ENCODE measurements at places on chromosomes 1 and 21.

- no peak for DNase-seq
Observed at GRCh38 chr1:66607458-66607857, 73.5 kb downstream of the SGIP1 start.

GRCh38 chr1:206103979-206104378, 13.2 kb downstream of the AVPR1B start:
- DNase-seq = no peak

- no peak for DNase-seq
Observed at GRCh38 chr1:53210352-53210751, 10.1 kb downstream of the CZIB start.

- DNase-seq = no peak
Observed at GRCh38 chr1:116461723-116462122, 88.7 kb downstream of the ATP1A1 start.

- no peak for DNase-seq
Observed at GRCh38 chr1:64047549-64047996, 155.8 kb upstream of the UBE2U start.

DNA sequence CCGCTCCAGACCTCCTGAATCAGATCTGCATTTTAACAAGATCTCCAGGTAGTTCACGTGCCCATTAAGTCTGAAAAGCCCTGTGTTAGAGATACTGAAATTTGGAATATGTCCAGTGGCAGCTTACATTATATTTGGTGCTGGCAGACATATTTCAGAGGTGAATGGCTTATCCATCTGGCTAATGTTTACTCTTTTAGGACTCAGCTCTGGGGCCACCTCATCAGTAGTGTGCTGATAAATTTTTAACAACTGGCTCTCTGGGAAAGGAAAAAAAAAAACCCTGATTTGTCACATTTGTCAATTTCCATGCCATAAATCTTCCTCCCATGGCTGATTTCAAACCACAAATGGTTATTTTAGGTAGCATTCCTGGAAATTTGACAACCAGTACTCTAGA, 25.3 kb upstream of the SYT6 start:
- peak; percentile 81 for DNase-seq

- no peak for DNase-seq
Observed at GRCh38 chr1:50197216-50197615, 88.5 kb downstream of the ELAVL4 start.

DNA sequence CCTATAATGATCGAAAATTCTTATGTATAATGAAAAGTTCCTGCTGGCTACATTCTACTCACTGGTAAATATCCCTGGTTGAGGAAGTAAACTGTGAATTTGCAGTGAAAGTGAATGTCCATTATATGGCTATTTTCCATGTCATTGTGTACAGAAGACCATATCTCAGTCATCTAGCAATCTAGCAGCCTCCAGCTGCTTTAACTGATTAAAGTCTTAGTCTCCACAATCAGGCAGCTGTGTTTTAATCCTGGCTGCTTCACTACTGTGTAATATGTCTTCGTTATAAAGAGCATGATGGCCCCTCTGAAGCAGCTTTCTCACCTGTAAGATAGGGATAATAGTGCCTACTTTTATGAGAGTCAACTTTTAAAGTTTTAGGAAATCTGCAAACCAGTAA, 11.4 kb downstream of the CLCA2 start:
- DNase-seq = no peak

DNA sequence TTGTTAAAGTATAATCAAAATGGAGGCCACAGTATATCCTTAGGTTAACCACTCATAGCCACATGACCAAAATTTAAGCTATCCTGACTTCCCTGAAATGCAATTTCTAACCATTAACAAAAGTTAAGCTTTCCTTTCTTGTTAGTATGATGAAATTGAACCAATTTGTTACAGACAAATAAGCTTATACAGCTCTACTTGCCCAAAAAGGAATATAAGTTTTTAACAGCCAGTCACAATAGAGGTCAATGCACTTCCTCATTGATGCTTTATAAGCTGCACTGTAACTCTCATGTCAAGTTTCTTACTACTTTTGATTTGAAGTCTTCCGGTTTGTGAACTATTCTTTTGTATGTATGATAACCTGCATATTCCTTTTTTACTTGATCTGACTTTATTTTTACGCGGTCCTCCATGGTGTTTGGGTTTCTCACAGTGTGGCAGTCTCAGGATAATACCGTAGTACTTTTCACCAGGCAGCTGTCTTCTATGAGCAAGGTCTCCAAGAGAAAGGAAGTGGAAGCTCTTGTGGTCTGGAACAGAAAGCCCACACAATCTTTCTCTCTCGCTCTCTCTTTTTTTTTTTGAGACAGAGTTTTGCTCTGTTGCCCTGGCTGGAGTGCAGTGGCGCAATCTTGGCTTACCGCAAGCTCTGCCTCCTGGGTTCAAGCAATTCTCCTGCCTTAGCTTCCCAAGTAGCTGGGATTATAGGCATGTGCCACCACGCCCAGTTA, 331.6 kb downstream of the SRGAP2C start:
- no peak for DNase-seq

DNA sequence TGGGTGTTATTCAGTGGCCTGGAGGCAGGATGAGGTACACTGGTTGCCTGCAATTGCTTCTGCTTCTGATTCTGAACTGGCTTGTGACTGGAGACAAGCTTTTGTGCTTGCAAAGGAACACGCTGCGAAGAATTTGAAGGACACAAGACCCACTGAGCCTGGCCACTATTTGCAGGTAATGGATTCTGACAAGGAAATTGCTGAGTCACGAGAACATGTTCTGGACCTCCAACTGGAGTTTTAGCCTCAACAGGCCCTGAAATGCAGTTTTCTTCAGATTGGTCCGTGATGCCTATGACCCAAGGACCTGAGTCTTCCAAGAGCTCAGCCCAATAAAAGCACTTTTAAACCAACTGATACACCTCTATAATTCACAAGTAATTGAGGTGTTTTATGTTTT, 4.6 kb downstream of the RAB3GAP2 start:
- DNase-seq = no peak

DNA sequence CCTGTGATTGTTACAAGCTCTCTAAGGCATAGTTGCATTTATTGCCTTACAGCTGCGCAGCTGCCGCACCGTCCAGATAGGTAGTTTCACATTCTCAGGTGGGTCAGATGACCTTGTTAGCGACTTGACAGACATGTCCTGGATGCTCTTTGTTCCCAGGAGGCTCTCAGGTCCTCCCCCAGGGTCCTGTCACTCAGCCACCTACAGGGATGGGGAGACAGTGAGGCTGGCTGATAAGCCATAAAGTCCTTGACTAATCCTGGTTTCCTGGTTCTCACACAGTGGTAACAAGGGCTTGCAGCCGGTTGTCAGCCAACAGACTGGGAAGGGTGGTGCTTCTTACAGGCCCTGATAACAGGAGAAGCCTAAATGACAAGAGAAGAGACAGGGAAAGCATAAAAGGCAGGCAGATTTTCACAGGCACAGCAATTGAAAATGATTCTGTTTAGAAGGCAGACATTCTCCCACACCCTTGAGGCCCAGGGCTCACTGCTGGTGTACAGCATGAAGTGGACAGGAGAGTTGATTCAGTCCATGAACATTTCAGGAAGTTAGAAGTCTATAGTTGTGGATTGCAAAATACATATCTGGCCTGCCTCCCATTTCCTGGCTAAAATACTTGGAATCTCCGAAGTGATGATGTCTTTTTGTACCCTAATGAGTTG, 2.9 kb downstream of the ARF1 start:
- DNase-seq = no peak

GRCh38 chr1:211487672-211488208, 4.2 kb downstream of the RD3 start:
- no peak for DNase-seq

- no peak for DNase-seq
Observed at GRCh38 chr1:221204055-221204833, 325.0 kb downstream of the HLX start.

DNA sequence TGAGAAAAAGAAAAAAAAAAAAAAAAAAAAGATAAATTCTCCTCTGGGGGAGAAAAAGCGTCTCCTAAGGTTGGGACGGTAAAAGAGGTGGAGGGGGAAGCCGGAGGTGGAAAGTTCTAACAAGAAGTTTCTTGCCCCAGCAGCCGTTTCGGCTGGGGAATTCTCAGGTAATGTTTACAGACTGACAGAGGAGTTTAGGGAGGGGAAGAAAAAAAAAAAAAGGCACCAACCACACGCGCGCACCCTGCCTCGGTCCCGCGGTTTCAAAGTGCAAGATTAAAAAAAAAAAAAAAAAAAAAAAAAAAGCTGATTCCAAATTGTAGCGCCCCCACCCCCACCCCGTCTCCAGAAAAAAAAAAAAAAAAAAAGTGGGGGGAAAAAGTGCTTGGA, 504 bp downstream of the DHRS3 start:
- no peak for DNase-seq

DNA sequence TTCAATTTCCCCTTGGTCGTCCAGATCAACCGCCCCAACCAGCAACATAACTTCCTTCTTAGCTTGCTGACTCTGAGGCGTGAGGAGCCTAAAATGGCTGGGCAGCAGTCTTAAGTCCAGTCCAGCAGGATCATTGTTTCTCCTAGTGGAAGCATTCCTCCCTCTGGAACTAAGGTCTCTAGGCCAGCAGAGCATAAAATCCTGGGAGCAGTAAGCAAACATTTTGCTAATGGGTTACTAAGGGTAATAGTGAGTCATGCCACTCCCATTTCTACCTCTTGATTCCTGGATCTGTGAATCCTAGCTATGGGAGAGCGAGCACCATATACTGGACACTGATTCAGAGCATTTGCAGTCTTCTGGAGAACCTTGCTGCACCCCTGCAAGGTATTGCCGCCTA, 59.9 kb downstream of the ADSS2 start:
- DNase-seq = no peak

DNA sequence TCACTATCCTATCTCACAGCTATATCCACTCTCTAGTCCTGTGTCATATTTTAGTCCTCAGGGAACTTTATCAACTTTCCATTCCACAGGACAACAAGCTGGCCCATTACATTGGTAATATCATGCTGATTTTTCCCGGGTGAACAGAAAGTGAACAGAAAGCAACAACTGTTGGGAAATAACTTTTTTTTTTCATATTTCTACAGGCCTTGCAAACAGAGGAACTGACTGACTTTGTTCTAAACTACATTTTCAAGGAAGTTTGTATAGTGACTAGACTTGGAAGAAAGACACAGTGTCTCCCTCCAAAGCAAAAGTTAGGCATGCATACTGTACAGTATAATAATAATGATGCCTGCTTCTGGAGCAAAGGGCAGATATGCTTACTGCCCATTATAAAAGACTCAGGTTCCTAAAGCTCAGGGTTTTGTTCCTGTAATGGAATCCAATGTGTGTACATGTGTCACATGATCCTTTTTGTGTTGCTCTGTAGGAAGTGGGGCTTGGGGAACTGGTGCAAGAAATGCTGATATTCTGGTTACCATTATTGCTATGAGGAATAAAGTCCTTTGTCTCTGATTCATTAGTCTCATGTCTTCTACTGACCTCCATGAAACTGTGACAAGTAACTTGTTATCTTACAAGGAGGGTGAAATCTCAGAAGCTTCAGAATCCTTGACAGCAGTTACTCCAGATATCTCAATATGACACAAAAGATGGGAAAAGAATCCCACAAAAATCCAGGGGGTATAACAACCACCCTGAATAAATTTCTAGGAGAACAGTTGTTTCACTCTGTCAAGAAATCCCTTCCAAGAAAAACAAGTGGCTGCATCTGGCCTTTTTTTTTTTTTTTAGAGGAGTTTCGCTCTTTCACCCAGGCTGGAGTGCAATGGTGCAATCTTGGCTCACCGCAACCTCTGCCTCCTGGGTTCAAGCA, 17.7 kb upstream of the NTPCR start:
- no peak for DNase-seq

- DNase-seq = peak; percentile 28
Observed at GRCh38 chr1:179228783-179229213, 679 bp downstream of the ABL2 start.

GRCh38 chr1:37560401-37561132, 3.8 kb downstream of the DNALI1 start:
- DNase-seq = no peak

DNA sequence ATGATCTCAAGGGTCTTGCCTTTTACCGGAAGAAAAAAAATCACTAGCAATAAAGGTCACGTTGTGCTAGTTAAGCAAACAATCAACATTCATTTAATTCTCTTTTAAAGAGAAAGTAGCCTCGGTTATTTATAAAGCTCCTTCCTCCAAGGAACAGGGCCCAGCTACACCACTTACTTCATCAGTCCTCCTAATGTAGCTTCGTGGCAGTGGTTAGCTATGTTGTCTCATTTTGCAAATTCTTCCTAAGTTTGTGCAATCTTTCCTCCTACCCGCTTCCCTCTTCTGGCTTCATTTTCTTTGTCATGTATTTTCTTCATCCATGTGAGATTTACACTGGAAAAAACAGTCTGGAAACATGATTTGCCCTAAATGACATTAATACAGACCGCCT, 554.2 kb downstream of the NUF2 start:
- DNase-seq = no peak

- peak; percentile 7 for DNase-seq
Observed at GRCh38 chr1:77095236-77095635, 124.0 kb downstream of the PIGK start.

DNA sequence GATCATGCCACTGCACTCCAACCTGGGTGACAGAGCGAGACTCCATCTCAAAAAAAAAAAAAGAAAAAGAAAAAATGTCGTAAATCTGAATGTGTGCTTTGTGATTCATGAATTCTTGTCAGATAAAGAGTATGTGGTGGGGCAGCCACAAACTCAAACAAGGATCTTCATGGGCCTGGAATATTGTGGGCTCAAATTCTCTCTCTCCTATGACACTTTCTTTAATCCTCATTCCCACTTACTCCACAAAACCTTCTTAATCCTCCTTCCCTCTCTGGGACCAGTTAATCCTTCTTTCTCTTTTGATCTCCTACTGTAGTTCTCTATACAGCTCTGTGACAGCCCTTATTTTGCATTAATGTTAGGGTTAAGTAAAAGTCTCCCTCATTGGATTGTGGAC, 112.3 kb downstream of the AK5 start:
- DNase-seq = no peak

DNA sequence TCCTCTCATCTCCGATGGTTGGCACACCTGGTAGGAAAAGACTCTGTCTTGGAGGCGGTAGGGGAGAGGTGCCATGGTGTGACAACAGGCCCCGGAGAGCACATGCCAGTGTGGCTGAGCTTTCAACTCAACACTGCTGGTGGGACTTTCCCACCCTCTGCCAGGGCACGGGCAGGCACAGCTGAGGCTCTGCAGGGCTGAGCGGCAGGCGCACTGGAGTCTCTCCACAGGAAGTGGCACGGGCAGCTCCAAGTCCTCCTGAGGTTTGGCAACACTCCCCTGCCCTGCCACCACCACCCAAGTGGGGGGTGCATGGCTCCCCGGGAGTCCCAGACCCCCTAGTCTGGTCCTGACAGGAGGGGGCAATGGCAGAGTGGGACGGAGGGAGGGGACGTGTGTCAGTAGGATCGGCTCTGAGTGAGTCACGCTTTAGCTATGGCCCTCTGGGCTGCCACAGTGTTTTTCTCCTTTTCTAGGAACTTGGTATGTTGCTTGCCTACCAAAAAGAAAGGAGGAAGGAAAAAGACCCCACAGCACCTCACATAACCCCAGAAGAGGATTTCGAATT, 27.3 kb upstream of the EVA1B start:
- DNase-seq = no peak

GRCh38 chr1:65166572-65167305, 18.7 kb downstream of the AK4 start:
- DNase-seq = no peak
